ENCODE measurements at places on chromosomes 3 and 15.

DNA sequence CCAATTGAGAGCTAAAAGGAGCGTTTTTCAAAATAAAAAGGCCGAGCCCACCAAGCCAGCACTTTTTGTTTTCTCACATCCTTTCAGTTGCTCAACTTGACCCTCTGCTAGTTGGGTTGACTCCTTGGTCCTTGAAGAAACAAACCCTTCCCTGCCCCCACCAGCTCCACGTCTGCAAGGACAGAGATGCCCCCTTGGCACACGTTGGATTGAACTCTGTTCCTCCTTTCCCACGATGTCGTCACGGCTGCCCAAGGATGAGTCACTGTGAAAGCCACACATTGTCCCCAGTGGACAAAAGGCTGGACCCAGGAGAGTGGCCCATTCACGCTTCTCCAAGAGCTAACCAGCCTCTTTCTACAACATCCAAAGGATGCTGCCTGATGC lies 43.0 kb upstream of the SPATA12 start:
- no peak for DNase-seq

- DNase-seq, result no peak
These were observed 68.2 kb downstream of the DENND4A start for GRCh38 chr15:65723876-65724275.

DNA sequence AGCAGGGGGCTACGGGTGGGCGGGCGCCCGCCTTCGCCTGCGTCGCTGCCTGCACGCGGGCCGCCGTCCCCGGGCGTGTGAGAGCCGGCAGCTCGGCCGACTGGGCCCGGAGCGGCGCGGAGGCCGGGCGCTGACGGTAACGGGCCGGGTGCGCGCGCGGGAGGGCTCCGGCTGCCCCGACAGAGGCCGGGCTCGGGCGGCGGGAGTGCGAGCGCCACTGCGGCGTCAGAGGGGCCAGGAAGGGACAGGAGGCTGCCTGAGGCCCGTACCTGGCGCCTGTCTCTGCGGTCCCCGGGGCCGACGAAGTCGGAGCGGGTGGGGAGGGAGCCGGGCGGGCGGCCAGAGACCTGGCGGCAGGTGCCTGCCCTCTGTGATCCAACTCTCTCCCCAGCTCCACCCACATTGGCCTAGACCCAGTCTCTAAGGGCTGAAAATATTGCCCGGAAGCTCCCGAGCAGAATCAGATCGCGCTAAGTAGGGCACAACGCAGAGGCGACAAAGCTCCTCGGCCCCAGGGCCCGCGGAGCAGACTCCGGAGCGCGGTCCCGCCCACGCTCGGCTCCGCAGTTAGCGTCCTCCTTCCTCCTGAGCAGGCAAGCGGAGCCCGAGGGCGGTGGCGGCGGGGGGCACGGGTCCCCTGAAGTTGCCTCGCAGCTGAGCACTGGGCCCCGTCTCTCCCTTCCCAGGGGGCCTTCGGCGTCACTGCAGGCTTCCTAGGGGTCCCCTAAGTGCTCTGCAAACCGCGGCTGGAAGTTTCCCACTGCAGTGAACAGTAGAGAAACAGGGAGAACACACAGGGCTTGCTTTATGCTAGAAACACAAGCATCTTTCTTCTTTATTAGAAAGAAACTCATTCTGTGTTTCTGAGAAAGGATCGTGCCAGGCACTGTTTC lies at the start of gene MAN2A2:
Gene MAN2A2 (plus strand): TSS at position 463 of the 893 bp plus-strand sequence. CDS start 906 bp downstream, outside the sequence.
- peak; percentile 44 for DNase-seq

GRCh38 chr3:144809380-144809779 lies 837.8 kb downstream of the DIPK2A start:
- no peak for DNase-seq

GRCh38 chr3:114800272-114801031 lies 346.6 kb downstream of the ZBTB20 start:
- DNase-seq, result no peak

DNA sequence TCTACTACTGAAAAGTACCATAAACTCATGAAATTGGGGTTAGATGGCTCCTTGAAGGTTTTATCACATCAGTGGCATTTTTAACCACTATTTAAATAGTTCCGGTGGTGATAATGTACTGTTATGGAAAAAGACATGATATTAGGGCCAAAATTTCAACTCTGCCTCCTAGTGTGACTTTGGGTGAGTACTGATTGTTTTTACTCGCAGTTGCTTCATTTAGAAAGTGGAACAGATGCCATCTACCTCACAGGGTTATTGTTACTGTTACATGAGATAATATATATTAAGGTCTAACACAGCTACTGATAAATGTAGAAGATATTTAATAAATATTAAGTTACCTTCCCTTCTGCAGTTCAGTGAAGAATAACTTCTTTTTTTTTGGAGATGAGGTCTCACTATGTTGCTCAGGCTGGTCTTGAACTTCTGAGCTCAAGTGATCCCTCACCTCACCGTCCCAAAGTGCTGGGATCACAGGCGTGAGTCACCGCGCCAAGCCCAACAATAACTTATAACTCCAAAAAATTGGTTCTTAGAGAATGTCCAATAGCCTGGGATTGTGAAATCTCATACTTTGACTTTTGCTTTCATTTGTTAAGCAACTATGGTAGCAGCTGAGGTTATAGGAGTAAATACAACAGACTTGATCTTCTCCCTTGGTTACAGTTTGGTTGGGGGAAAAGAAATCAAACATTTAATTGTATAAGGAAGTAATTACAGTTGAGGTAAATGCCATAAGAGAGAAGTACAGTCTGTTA lies 48.3 kb downstream of the MEF2A start:
- DNase-seq, result no peak
